ENCODE measurements at places on chromosomes 12 and 14. TPM values are rescaled to one million over a fixed set of nuclear protein-coding genes. Genes with fewer than 3 reads are reported as not detected.

Gene PRR13
- total RNA-seq: 387 TPM

Gene ALG10
- 4.9 TPM for total RNA-seq

Gene TIGAR
- total RNA-seq: 37.8 TPM

Gene TAS2R8
- not detected for total RNA-seq

Gene CFAP54
- 0.91 TPM for total RNA-seq

Gene DYRK2
- total RNA-seq: 13.3 TPM

Gene ERP27
- total RNA-seq: not detected

Gene BMP4
- total RNA-seq: 3.3 TPM

Gene MSI1
- total RNA-seq: 0.59 TPM

Gene ETFBKMT
- 0.64 TPM for total RNA-seq

Gene CRIP1
- total RNA-seq: 1,748 TPM

Gene RILPL2
- 1.7 TPM for total RNA-seq

Gene SALL2
- total RNA-seq: 1.6 TPM

Gene PTPRQ
- total RNA-seq: 0.02 TPM

Gene GALNT6
- total RNA-seq: 4.0 TPM

Gene DYNLL1
- 709 TPM for total RNA-seq

Gene CD27
- total RNA-seq: not detected

Gene SLC10A1
- total RNA-seq: not detected

All from A549 treated with RU486 at 1 μM for 4 hours (cell line).